GM19239 (cell line): ENCODE measurements at places on chromosomes 6 and 20.
A peak's percentile ranks its signal among the peaks of the same experiment; 100 is the strongest.

GRCh38 chr20:24762791-24763350 lies 186.2 kb upstream of the CST7 start:
- no peak for DNase-seq

GRCh38 chr20:60513141-60513540 lies 554.9 kb downstream of the CDH26 start:
- DNase-seq: no peak

DNA sequence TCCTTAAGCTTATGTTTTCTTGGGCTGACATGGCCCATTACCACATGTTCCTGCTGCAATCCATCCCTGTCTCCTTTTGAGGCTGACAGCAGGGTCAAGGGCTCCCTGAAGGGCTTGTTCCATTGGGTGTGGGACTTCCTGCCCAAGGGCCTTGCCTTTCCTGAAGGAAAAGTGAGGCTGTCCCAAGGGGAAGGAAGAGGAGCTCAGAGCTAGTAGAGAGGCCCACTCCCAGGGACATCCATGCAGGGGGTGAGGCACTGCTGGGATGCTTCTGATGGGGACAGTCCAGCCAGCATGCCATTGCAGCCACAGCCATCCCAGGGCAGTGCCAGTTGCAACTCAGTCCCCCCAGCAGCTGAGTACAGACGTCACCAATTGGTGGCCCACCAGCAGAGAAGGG lies 138.4 kb upstream of the FOXA2 start:
- no peak for DNase-seq

GRCh38 chr6:66328200-66328599 lies 621.2 kb upstream of the EYS start:
- DNase-seq: no peak

DNA sequence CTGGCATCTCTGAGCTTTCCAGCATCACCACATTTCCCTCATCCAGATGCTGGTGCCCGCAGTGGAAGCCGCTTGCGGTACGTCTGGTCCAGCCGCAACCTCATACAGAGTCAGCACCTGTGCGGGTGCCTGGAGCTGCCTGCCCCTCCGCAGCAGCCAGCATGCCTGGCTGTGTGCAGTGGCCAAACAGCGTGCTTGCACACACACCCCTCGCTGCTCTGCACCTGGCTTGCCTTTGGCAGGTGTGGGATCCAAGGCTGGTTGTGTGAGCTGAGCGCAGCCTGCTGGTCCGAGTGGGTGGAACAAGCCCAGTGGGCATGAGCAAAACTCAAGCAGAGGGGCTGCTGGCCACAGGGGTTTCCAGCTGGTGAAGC lies 3.1 kb upstream of the HINT3 start:
- no peak for DNase-seq

DNA sequence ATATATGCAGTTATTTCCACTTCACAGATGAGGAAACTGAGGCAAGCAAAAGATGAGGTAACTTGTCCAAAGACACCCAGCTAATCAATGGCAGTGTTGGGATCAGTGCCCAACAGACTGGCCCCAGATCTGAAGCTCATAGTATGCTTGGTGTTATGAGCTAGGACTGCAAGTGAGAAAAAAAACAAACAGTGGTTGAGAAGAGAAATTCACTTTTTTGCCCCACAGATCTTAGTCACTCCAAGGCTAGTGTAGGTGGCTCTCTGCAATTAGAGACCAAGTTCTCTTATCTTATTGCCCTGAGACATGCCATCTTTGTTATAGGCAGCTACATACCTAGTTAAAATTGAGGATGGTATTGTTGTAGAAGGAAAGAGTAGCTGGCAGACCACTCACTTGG lies 16.3 kb downstream of the PLEKHG1 start:
- no peak for DNase-seq

- DNase-seq: no peak
These were observed 3.9 kb downstream of the CDH26 start for GRCh38 chr20:59962155-59962554.

DNA sequence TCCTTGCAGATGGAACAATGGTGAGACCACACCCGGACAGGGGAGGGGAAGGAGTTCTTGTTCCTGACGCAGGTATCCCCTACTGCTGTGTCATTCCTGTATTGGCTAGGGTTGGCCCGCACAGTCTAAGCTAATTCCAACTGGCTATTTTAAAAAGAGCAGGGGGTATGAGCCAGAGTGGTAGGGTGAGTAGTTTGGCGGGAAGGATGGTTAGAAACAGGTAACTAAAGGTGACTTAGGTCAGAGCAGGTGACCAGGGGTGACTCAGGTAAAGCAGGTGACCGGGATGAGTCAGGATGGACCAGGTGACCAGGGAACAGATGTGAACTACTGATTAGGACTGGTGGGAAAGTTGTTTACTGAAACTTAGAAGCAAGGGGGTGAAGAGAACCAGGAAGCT lies 58.0 kb downstream of the ZNF292 start:
- no peak for DNase-seq

DNA sequence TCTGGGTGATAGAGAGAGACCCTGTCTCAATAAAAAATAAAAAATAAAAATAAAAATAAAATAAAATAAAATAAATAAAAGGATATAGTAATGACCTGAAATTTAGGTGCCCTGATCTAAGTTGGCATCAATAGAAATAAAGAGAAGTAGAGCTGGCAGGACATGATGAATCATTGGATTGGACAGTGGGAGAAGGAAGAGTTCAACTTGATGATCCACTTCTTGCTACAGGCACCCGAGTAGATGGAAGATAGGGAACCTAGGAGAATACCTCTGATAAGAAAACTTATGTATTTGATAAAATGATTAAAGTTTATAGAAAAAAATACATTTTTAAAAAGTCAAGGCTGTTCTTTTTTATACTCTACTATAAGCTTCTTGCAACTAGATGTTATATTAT lies 79.0 kb downstream of the ADTRP start:
- no peak for DNase-seq

- DNase-seq: no peak
These were observed 84.0 kb downstream of the CHD6 start for GRCh38 chr20:41534170-41534569.

- DNase-seq: no peak
These were observed 249.3 kb downstream of the CD83 start for GRCh38 chr6:14366872-14367271.

DNA sequence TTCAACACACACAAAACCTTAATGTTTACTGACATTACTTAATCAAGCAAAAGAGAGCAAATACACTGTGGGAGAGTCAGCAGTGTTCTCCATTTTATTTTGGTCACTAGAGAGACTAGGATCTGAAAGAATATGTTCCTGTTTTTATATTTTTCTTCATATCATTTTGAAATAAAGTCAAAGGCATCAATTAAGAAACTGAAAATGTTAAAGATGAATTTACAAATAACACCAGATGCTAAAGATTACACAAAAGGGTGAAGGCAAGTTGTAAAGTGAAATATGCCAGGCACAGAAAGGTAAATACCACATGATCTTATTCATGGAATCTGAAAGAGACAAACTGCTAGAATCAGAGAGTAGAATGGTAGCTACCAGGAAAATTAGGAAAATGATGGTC lies 60.3 kb upstream of the FABP7 start:
- DNase-seq: no peak

DNA sequence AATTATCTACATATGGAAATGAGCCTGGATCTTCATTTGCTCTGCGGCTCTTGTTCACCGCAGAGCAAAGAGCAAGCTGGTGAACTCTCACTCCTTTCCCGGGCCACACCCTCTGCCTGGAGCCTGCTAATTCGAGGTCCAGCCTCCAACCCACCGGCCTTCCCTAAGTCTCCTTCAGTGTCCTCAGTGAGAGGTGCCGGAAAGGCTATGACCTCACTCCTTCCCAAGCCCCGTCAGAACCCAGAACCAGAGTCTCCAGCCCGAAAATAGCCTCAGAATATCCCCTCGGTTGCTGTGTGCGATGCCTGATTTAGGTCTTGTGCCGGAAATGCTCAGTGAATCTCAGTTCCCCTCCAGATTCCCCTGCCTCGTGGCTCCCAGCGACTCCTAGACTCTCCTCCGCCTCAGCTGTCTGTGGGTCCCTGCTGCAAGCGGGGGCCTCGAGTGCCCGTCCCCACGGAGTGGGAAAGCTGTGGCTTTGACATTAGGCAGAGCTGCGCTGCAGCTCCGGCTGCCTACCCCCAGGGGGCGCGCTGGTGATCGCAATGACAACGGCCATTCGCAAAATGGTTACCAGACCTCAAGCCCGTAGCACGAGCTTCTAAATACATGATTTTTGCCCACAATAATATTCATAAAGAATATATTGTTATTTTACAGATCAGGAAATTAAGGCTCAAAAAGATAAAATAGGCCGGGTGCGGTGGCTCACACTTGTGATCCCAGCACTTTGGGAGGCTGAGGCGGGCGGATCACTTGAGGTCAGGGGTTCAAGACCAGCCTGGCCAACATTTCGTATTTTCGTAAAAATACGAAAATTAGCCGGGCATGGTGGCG lies 4.1 kb upstream of the BNIP5 start:
- DNase-seq: peak; percentile 59

GRCh38 chr20:12056839-12057238 lies 139.1 kb downstream of the BTBD3 start:
- no peak for DNase-seq

DNA sequence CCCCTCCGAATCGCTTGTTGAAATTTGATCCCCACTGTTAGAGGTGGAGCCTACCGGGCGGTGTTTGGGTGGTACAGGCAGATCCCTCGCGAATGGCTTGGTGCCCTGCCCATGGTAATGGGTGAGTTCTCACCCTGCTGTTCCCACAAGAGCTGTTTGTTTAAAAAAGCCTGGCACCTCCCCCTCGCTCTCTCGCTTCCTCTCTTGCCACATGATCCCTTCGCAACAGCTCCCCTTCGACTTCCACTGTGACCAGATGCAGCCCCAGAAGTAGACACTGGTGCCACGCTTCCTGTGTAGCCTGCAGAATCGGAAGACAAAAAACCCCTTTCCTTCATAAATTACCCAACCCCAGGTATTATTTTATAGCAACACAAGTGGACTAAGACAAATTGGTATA lies 292.2 kb upstream of the QKI start:
- DNase-seq: no peak

- no peak for DNase-seq
These were observed 92.1 kb downstream of the FYN start for GRCh38 chr6:111781041-111781708.

DNA sequence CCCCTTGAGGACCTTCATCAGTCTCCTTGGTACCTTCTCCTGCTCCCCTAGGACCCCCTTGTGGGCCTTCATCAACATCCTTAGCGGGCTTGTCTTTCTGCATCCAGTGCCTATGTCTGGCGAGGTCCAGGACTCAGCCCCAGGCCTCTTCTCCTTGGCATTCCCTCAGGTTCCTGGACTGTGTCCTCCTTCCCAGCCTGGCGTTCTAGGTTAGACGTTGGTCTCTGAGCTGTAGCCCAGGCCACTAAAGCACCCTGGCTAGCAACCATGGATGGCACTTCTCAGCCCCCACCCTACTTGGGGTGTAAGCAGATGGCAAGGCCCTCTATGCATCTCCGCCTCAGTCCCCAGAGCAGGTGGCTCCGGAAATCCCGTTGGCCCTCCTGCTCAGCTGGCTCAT lies 51.5 kb upstream of the NNAT start:
- no peak for DNase-seq

DNA sequence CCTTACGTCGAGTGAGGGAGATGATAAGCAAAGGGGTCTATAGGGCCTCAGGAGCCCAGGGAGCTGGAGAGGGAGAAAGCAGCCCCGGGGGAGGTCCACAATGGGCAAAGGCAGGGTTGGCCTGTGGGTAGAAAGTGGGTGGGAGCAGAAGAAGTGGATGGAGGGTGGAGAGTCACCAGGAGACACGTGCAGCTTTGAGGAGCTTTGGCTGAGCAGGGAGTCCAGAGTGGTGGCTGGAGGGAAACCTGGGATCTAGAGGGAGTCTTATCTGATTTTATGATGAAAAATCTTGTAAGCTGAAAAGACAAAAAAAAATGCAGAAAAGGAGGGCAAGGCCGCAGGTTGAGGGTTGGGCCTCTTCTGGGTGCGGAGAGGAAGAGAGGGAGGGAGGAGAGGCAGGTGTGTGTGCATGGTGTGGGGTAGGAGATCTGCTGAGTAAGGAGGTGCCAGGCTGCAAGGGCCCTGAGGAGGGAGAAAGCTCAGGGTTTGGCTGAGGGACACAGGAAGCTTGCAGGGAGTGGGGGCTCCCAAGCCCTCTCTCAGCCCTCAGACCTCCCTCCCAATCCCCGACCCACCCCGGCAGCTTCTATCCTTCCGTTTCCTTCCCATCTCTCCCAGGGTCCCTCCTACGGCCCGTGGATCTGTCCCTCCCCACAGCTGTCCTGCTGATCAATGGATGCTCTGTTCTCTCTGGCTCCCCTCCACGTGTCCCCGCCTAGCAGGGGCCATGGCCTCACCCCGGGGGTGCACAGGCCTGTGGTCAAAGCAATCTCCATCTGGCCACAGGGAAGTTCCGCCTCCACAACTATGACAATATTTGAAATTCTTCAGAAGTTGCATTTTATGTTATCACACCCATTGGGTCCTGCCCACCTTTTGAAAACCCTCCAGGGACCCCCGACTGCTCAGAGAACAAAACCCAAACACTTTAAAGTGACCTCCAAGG lies 17.1 kb upstream of the BPI start:
- no peak for DNase-seq
